ENCODE measurements at places on chromosomes 1 and 21. TPM values are rescaled to one million over a fixed set of nuclear protein-coding genes. Genes with fewer than 3 reads are reported as not detected.

The KCNK2 gene
- total RNA-seq, result 0.22 TPM

The SHE gene
- total RNA-seq, result not detected

The GBP6 gene
- total RNA-seq, result not detected

The TAF1A gene
- 13.4 TPM for total RNA-seq

The CFHR5 gene
- total RNA-seq, result not detected

The KCNJ9 gene
- not detected for total RNA-seq

The TPTE gene
- total RNA-seq, result not detected
